ENCODE measurements at places on chromosomes 2 and 18.
A peak's percentile ranks its signal among the peaks of the same experiment; 100 is the strongest.

DNA sequence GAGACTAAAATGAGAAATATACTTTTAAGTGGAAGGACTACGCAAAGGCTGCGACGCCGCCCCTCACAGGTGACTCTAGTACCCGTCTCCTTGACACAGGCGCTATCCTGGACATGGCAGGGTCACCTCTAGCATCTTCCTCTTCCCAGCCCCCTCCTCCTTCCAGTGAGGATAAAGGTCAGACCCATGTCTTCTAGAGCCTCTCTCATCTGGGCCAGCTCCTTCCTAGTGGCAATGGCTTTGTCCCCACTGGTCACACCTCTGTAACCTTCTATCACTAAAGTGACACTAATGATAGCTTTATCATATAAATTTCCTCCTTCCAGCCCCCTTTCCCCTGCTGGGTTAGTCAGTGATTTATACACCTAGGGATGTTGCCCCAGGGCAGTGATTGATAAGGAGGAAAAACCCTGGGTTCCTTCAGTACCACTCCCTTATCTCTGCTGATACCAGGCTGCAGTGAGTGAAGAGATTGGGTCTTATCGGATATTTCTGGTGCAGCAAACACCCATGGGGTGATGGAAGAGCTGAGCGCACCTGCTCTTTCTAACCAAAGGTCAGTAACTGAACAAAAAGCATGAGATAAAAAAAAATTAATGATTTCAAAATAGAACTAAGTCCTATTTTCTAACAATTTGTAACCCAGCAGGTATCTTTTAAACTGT, 62.0 kb upstream of the FZD5 start:
- DNase-seq: no peak

GRCh38 chr18:830315-830901, 18.4 kb upstream of the YES1 start:
- DNase-seq: no peak

DNA sequence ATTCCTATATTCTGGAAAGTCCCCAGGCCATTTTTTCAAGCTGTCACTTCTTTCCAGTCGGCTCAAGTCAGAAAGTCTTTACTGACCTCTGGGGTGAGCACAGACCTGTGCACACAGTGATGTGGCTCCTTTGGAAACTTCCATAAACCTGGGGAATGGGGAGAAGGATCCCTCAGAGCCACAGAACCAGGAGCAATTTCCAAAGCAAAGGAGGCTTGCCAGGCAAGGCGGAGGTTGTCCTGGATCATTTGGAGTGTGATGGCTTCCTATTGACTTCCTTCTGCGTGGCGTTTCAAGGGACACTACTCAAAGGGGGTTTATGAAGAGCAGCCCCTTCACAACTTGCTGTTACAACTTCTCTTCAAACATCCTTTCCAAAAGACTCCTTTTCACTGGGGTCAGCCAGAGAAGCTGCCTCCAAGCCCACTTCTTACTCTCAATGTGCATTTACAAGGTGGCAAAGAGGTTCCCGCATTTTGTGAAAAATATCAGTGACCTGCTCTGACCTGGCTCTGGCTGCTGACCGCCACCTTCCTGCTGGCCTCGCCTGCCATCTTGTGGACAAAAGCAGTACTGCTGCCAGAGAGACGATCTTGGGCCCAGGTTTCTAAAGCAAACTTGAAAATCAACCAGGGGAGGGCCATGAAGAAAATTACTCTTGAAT, 18.2 kb upstream of the TMEM247 start:
- DNase-seq: peak; percentile 49

DNA sequence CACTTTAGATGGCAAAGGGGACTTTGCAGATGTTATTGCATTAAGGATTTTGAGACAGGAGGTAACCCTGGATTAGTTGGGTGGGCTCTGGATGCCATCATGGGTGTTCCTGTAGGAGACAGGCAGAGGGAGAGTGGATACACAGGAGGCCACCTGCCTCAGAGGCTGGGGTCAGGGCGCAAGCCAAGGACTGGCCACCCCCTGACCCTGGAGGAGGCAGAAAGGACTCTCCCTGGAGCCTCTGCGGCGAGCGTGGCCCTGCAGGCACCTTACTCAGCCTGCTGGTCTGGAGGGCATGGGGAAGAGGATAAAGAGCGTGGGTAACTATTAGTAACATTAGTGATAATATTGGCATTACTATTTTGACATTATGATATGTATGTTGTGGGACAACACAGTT, 21.6 kb upstream of the OTOS start:
- no peak for DNase-seq

GRCh38 chr2:190173392-190173791, 110.9 kb upstream of the MSTN start:
- DNase-seq: no peak

GRCh38 chr2:224004105-224004695, 34.9 kb downstream of the SERPINE2 start:
- no peak for DNase-seq

GRCh38 chr2:147463881-147464520, 380.8 kb upstream of the ACVR2A start:
- DNase-seq: no peak

- DNase-seq: no peak
Measured at GRCh38 chr18:47288741-47289140, 37.3 kb upstream of the SKOR2 start.

DNA sequence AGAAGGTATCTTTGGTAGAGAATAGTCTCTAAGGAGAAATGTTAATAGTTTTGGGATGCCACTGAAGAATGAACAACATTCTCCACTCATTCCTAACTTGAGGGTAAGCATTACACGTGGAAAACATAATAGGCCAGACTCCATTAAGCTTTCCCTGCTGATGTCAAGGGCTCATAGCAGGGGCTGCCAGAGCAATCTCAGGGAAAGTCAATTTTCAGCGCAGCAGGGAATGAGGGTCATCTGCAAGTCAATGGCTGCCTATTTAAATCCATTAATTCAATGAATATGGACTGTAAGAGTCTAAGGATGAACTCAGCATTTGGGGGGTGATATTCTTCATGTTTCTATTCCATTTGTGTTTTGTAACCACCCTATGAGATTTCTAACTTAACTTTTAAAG, 144.2 kb upstream of the ARL4C start:
- DNase-seq: no peak

DNA sequence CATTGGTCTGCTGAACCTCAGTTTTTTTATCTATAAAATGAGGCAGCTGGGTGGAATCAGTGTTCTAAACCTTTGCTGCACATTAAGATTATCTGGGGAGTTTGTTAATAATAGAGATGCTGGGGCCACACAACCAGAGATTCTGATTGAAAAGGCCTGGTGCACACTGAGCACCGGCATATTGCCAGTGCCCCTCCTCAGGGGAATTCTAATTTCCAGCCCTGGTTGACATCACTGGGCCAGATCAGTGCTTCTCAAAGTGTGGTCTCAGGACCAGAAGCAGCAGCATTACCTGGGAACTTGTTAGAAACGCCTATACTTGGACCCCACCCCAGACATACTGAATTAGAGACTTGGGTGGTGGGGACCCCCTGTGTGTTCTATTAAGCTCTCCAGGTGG, 112.5 kb downstream of the SETBP1 start:
- DNase-seq: no peak

DNA sequence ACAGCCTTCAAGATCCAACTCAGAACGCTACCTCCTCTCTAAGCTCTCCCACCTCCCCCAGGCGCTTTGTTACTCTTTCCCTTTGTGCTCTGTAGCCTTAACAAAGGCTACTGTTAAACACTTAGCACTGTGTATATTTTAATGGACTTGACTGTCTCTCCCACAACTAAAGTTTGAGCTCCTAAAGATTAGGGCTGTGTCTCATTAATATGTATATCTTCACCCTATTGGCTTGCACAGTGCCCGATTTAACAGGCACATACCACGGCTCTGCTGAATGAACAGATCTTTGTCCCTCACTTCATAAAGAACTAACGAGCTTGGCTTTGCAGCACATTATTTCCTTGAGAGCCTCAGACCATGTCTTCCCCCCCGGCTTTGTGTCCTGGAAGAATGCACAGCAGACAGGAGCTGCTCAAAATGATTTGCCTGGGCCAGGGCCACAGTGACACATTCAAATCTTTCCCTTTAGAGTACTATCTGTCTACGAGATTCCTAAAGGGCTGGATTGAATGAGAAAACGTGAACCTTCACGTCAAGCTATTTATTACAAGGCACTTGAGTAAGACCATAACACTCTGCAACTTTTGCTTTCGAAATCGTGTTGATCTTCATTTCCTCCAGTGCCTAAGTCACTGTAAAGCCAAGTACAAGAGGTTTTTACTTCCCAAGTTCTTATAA, 22.1 kb downstream of the ABHD3 start:
- DNase-seq: no peak

- DNase-seq: no peak
Measured at GRCh38 chr2:174210862-174211261, 37.5 kb downstream of the OLA1 start.

DNA sequence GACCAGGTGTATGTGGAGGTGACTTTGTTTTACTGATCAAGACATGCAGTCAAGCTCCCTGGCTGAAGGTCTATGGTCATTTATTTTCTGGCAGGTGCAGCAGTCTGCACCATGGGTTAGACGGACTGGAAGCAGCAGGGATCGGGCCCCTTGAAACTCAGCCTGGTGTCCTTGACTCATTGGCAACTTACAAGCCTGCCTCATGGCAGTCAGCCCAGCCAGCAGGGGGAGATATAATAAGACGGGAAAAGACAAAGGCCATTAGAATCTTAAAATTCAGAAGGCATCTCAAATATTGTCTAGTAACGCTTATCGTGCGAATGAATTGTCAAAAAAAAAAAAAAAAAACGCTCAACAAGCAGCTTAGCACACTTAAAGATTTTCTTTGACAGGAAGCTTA, 308.2 kb downstream of the EN1 start:
- DNase-seq: no peak

DNA sequence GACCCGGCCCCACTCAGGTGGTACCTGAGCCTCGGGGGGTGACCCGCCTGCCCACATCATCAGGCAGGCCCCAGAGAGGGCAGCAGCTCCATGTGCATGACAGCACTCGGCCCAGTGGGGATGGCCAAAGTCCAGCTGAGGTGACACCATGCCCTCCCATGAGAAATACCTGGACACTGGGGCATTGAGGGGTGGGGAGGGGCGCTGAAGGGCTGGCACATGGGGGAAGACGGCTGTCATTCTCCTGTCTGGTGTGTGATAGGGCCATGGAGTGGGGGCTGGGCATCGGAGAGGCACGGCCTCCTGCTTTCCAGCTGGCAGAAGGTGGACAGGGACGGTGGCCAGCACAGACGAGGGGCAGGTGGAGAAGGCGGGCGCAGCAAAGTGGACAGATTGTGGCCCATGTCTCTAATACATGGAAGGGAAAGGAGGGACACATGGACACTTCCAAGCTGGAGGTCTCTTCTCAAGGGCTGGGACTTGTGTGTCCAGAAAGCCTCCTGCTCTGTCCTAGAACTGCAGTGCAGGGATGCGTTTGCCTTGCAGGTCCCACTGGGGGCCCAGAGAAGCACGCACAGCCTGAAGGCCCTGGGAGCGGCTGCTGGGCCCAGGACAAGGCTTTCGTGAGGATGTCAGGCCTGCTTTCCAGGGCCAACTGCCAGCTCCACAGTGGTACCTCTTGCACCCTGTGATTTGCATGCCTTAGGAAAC, 302.2 kb downstream of the NDUFA10 start:
- DNase-seq: no peak

- no peak for DNase-seq
Measured at GRCh38 chr2:32558492-32558891, 69.4 kb upstream of the TTC27 start.

- DNase-seq: no peak
Measured at GRCh38 chr2:59594671-59595222, 958.7 kb downstream of the BCL11A start.

DNA sequence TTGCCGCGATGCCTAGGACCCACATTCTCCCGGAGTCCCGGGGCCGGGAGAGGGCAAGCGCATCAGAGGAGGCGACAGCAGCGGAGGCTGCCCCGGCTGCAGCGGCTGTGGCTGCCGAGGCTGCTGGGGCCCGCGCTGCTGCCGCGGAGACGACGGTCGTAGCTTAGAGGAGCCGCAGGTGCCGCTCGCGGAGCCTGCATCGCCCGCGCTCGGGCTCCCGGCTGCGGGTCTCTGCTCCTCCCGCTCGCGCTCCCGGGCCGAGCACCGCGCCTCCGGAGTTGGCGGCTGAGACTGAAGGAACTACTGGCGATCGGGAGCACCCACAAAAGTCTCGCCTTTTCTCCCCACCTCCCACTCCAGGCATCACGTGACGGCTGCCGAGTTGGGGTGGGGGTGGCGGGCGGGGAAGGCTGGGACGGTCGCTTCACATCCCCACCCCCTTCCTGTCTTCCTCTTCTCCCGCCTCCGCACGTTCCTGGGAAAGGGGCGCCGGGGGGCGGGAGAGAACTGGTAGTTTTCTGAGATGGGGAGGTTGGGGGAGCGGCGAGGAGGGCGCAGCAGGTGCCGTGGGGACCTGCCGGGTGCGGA, at the start of gene LYPD1:
Gene LYPD1 (minus strand): TSS at position 298 of the 588 bp plus-strand sequence. CDS start 273 bp downstream, at position 25.
- no peak for DNase-seq

DNA sequence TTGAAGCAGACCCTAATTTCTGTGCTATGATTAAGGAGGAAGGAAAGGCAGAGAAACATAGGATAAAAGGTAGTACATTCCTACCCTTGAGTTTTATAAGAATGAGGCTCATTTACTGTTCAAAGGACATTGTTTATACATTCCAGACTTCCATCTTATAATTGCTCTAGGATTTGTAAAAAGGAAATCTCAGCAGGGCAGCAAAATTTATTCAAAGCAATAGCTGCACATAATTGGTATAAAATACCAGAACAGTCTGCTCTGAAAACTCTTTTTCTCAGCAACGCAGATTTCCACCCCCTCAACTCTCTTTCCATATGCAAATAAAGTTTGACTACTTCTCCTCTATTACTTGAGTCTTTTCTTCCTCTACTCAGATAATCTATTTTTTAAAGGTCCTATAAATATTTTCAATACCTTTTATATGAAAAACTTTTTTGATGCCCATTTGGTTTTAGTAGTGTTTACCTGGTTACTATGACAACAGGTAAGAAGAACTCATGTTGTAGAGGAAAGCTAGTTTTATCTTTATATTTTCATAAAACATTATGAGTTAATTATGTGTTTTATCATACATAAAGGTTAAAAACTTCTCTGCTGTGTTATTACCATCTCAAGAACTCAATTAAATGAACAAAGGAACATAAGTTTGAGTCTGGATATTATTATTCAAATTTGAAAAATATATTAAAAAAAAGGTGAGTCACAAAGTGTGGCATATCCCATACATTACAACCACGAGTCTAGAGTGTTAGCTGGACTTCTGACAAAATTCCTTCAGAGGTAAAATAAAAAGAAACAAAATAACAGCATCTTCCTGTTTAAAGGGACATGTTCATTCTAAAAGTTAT, 19.9 kb downstream of the RBMS1 start:
- no peak for DNase-seq

GRCh38 chr18:26312199-26312598, 86.0 kb downstream of the TAF4B start:
- DNase-seq: no peak

DNA sequence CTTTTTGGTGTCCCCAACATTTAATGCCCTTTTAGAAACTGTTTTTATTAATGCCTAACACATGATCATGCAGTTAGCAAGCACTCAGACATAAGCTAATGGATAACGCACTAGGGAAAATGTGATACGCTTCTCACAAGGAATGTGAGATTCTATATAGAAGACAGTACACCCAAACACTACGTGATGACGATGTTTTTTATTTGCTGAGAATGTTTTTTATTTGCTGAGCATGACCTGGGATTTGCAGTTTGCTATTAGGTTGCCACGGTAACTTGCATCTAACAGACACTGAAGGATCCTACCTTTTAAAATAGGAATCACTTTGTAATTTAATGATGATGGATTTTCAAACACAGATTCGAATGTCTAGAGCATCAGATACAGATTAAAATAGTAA, 4.9 kb downstream of the SMC6 start:
- no peak for DNase-seq

GRCh38 chr2:42464631-42465030, 29.2 kb downstream of the KCNG3 start:
- DNase-seq: no peak
